HFF-Myc (cell line): ENCODE measurements at places on chromosomes 1 and 21.

DNA sequence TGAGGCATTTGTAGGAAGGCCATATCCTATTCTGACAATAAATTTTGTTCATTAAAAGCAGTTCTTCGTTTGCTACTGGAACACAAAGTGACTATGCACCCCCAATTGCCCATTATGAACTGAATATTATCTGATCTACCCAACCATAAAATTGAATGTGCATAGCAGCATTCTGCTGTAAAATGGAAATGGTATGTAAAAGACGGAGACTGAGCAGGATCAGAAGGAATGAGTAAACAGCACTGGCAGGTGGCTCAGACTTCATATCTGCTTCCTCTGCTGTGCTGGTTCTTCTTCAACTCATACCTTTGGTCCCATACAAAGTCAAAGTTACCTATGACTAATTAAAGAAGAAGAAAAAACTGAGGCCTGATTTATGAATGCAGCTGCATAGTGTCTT is 339.5 kb downstream of the PLA2G4A start:
- DNase-seq: no peak

DNA sequence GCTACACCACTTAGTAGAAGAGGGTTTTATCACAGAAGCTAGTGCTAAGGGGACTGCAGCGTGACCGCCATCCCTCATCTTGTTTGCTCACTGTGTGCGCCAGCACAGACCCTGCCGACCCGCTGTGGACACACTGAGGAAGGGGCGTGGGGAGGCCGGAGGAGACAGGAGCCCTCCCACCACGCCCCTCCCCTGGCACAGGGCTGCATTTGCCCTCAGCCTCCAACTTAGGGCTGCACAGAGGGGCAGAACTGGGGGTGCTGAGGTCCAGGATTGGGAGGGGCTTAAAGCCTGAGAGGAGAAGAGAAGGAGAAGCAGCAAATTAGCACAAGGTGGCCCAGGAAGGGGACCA is 37.2 kb downstream of the RRP1 start:
- no peak for DNase-seq

- DNase-seq: no peak
Observed at GRCh38 chr1:65940126-65940525, 147.4 kb downstream of the PDE4B start.

- no peak for DNase-seq
Observed at GRCh38 chr1:65650682-65651081, 142.0 kb upstream of the PDE4B start.

DNA sequence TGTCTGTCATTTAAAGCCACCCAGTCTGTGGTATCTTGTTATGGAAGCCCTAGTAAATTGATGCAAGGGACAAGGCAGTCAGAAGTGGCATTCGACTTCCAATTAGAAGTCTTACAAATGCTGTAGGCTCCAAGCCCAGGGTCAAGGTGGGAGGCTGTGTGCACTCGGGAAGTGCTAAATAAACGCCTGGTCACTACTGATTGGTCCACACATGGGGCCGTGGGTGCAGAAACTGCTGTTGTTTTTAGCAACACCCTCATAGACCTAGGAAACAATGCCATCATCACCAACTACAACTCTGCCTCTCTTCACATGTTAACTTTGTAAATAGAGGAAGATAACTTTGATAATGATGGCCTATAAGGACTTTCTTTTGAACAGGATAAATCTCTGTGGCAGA is 20.2 kb upstream of the ZBTB21 start:
- no peak for DNase-seq

GRCh38 chr1:221795380-221795779 is 53.5 kb upstream of the DUSP10 start:
- no peak for DNase-seq

DNA sequence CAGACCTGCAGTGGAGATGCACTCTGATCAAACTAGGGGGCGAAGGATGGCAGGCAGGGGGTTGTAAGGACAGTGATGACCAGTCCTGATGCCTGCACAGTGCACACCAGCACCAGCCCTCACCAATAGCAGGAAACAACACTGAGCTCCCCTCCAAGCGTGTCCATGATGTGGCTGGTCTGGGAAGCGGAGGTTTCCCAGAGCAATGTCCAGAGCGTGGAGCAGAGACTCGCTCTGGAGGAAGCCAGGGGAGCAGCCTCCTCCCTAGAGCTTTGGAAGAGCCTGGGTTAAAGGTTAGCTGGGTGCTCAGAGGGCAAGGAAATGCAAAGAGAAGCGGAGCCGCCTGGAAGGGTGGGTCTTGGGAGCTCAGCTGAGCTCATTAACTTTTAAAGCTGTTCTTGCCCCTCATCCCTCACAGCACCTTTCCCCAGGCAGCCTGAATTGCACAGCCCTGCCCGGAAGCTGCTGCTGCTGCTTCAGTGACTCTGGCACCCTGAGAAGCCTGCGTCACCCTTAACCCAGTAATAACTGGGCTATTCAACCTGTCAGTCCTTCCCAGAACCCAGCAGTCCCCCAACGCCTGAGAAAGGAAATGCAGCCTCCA is 162.2 kb upstream of the RAB4A start:
- DNase-seq: no peak

DNA sequence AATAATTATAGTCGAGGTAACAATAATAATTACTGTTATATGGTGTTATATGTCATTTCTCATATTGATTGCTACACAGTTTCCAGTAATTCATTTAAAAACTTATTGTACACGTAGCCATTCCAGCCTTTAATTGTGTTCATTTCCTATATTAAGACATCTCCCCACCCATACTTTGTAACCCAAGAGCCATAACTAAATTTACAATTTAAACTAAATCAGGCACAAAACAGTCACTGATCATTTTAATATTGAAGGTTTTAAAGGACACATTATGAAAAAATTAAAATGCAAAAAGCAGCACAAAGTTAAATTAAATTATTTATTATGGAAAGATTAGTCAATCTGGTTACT is 487.0 kb downstream of the DPYD start:
- no peak for DNase-seq

GRCh38 chr1:156478250-156478627 is 22.3 kb downstream of the MEF2D start:
- DNase-seq: no peak

GRCh38 chr21:29704719-29705118 is 235.1 kb downstream of the GRIK1 start:
- no peak for DNase-seq

DNA sequence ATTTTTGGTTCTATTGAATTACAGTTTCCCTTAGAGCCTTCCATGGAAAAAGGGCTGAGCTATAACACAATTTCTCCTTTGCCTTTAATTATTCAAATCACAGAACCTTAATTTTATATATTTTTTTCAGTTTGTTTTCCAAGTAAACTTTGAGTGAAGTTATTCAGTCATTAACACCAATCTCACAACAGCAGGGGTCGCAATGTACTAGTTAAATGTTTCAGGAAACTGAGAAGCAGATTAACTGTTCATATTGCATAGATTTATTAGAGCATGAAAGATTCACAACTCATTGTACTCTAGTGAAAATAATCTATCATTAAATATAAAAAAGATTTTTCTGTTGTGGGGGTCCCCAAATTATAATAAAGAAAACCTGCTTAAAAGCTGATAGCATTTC is 64.1 kb downstream of the KIFAP3 start:
- no peak for DNase-seq

DNA sequence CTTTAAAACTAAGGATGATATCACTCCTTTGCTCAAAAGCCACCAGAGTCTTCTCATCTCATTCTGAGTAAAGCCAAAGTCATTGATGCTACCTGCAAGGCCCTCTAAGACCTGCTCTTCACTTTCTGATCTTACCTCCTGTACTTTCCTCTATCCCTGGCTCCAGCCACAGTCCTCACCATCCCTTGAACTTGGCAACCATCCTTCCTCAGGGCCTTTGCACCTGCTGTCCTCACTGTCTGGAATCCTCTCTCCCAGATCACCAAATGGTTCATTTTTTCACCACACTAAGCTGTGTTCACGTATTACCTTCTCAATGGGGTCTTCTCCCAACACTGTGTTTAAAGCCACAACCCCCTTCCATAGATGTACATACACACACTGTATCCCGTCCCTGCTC is 4.3 kb upstream of the PHLDA3 start:
- no peak for DNase-seq

DNA sequence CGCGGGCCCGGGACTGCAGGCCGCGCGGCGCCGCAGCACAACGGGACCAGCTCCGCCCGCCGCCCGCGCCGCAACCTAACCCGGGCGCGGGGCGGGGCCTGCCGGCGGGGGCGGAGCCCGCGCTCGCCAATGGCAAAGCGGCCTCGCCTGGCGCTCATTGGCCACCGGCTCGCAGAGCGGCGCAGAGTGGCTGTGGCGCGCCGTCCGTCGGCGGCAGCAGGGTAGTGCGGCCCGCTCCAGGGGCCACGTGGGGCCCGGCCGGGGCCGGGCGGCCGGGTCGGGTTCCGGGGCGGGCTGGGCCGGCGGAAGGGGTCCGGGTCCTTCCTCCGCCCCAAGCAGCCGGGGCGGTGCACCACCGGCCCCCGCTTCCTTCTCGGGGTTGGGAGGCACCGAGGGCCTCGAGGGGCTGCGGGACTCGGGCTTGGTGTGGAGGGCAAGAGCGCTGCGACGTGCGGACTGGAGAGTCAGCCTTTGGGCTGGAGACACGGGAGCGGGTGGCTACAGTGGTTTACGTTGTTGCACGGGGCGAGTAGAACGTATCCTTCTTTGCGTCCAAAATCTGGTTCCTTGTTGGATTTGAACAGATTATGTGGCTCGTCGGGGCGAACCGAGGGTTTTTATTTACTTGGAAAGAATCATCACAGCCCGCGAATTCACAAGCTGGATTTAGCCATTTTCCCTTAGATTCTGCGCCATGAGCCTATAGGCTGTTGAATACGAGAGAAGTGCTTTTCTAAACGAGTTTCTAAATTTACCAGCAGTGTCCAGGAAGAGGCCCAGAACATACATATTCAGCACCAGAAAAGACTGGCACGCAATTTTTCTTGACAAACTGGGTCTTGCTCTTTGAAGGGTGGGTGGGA is at the start of gene SRM:
SRM (minus strand) TSS at position 51 of the 863 bp plus-strand sequence. CDS start 75 bp downstream, outside the sequence.
- DNase-seq: no peak

DNA sequence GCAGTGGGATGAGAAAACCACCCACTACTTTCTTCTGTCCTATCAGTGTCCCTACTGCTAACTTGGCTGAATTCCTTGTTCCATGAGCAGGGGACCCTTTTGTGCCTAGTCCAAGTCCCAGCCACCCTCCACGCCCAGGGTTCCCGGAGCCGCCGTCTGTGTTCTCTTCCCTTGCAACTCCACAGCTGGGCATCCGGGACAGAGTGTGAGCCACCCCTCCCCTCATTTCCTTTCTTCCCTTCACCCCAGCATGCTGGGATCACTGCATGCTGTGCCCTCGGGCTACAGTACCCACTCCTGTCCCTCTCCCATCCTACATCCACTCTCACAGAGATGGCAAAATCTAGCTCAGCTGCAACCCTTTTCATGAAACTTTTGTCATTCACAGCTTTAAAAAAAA is 44.5 kb downstream of the PGBD5 start:
- DNase-seq: no peak

DNA sequence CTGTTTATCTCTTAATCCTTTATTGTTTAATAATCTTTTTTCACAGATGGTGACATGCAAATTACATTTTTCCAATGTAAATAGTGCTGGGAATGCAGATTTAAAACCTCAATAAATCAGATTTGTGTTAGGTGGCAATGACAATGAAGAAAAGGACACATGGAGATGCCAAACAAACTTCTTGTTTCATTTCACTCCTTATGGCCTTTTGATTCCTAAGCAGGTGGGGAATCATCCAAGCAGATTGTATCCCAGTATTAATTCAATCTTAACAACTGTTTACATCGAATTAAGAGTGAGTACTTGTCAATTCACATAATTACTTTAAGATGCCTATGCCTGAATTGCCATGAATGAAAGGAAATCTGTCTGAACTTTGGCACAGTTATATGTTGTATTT is 98.9 kb upstream of the RGS18 start:
- no peak for DNase-seq

DNA sequence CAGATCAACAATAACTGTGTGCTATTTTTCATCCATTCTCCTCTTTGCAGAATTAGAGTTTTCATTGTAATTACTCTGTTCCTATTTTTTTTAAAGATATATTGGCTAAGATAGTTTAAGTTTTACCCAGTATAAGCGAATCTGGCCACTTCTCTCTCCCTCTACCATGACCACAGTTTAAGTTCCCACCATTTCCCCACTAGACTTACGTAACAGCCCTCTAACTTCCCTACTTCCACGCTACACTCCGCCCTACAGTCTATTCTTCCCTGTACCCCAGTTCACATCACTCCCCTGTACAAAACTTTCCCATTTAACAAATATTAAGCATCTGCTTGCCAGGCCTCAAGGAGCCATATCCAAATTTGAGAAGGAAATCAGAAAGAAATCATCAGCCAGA is 16.5 kb downstream of the CTSK start:
- no peak for DNase-seq

DNA sequence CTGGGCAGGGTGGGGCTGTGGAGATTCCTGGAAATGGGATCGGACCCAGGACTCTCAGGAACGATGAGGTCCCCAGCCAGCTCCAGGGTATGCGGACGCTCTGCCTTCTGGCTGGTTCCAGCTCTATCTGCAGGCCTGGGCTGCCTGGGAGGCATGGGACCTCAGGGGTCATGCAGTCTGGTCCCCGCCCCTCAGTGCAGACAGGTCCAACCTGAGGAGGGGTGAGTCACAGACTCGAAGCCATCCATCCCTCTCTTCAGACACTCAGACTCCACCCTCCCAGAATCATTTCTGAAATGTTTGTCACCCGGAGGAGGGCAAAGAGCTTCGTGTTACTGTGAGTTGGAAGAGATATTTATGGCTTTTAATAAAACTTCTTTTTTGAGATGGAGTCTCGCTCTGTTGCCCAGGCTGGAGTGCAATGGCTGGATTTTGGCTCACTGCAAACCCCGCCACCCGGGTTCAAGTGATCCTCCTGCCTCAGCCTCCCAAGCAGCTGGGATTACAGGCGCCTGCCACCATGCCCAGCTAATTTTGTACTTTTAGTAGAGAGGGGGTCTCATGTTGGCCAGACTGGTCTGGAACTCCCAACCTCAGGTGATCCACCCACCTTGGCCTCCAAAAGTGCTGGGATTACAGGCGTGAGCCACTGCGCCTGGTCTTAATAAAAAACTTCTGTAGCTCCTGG is 5.9 kb upstream of the MYOM3 start:
- DNase-seq: no peak

- no peak for DNase-seq
Observed at GRCh38 chr1:38118976-38119375, 72.4 kb upstream of the POU3F1 start.

- DNase-seq: no peak
Observed at GRCh38 chr1:24984800-24985522, 54.9 kb upstream of the RUNX3 start.

GRCh38 chr1:203281851-203282661 is 23.3 kb upstream of the BTG2 start:
- no peak for DNase-seq

GRCh38 chr1:212677136-212677535 is 22.5 kb downstream of the BATF3 start:
- no peak for DNase-seq

DNA sequence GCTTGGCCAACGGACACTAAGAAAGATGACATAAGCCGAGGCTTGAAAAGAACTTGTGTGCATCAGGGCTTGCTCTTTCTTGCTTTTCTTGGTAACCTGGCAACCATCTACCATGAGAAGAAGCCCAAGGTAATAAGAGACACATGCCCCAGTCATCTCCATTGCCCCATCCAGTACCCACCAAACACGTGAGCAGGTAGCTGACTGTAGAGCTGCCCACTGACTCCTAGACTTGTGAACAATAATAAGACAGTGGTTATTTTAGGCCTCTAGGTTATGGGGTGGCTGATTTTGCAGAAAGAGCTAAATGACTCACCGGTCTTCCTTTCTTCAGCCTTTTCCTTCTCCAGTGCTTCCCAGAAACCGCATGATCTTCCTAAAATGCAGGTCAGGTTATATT is 105.0 kb upstream of the JUN start:
- DNase-seq: no peak
